ENCODE measurements at places on chromosomes 2 and 18.

GRCh38 chr2:190575263-190575662 lies 40.7 kb upstream of the NEMP2 start:
- DNase-seq = no peak

DNA sequence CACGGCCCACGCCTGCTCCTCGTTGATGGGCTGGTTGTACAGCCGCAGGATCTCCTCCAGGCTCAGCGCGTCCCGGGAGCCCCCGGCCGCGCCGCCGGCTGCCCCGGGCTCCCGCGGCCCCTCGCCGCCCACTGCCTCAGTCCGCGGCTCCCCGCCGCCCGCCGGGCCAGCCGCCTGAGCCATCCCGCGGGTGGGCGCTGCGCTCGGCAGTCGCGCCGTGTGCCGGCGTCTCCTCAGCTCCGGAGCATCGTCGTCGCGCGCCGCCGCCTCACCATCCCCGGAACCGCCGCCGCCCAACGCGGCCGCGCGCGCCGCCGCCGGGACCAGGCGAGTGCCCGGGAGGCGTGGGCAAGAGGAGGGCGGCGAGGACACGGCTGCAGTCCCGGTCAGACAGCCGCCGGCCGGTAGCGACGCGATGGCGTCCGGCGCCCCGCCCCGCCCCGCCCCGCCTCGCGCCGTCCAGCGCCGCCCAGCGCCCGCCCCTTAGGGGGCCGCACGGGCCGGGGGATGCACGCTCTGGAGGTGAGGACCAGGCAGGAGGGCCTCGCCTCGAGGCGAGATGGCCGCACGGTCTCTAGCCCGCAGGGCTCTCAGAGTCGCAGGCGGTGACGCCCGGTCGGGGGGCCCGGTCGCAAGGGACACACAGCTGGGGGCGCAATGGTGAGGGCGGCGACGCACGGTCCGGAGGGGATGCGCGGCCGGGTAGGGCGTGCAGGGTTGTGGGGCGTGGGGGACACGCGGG lies at the start of gene SPIRE1:
TSS of gene SPIRE1 (minus strand) at position 424 of the 742 bp plus-strand sequence. CDS start at position 183, 241 bp downstream.
- no peak for DNase-seq

GRCh38 chr2:231717281-231718171 lies 9.2 kb downstream of the PTMA start:
- no peak for DNase-seq

GRCh38 chr2:177852389-177852788 lies 220.2 kb downstream of the PDE11A start:
- no peak for DNase-seq

- no peak for DNase-seq
These were observed 828.4 kb upstream of the VRK2 start for GRCh38 chr2:57218206-57218605.

Measured in stimulated activated CD4-positive, alpha-beta T cell treated with anti-CD3 and anti-CD28 coated beads, TNF-alpha, amount 100 ng/mL, for 1 hour (primary cell).